ENCODE measurements at places on chromosomes 12 and 14.

DNA sequence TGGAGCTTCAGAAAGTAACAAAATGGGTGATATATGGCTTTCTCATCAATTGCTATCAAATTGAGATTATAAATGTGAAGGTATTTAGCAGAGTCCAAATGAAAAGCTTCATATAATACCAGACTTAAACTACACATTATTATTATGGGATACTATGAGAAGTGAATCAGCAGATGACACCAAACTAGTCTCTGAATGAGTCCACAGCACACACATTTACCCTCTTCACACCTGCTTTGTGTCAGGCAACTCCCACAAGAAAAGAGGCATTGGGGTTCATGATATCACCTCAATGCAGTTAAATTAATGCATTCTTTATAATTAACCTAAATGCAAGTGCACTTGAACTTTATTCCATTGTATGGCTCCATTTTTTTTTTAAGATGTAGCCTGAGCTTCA lies 330.5 kb downstream of the BCL11B start:
- no peak for DNase-seq

DNA sequence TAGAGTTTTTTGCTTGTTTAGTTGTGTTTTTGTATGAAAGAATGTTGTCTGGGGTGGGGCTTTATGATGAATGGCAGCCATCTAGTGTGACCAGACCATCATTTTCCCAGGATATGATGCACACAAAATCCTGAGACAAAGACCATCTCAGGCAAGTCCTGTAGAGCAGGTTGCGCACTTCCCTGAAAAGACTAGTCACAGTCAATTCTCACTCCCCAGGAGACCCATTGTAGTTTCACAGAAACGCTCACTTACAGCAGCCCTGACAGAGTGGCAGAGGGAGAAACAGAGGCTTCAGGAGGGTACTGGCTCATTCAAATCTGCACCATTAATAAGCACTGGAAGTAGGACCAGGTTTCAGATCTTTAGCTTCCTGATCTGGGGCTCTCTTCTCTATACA lies 183.2 kb downstream of the TMEM117 start:
- no peak for DNase-seq

DNA sequence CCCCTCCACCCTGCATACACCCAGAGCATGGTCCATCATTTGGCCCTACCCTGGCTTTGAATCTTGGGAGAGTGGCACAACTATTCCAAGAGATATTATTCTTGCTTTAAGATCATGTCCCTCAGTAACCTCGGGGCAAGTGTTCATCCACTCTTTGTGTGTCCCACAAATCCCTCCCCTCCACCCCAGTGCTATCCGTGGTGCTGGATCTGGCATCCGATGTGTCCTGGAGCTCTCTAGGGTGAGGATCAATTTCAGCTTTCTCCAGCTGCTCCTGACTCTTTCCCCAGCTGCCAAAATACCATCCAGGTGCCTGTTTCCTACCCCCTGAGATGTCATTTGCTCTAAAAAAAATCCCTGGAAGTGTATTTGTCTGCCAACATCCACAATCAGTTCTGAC lies 64.8 kb upstream of the CMKLR1 start:
- no peak for DNase-seq

DNA sequence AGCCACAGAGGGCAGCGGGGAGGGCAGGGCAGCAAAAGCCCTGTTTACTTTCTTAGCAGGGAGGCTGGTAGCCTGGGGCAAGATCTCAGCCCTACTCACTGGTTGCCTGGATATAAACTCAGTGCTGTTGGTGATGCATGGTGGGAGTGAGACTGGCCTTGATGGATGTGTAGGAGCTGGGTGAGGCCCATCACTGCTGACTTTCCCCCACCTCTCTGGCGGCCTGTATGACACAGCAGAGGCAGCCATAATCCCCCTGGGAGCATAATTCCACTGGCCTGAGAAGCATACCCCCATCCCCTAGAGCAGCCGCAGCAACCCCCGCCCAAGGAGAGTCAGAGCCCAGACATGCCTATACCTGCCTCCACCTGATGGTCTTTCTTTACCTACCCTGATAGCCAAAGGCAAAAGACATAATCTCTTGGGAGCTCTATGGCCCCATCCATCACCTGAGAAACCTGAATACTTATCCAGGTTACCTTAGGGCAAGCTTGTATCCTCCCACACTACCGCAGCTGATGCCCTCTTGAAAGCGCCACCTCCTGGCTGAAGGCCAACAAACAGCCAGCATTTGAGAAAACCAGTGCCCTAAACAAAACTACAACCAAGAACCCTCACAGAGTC lies 59.3 kb downstream of the DNAI7 start:
- DNase-seq = no peak

DNA sequence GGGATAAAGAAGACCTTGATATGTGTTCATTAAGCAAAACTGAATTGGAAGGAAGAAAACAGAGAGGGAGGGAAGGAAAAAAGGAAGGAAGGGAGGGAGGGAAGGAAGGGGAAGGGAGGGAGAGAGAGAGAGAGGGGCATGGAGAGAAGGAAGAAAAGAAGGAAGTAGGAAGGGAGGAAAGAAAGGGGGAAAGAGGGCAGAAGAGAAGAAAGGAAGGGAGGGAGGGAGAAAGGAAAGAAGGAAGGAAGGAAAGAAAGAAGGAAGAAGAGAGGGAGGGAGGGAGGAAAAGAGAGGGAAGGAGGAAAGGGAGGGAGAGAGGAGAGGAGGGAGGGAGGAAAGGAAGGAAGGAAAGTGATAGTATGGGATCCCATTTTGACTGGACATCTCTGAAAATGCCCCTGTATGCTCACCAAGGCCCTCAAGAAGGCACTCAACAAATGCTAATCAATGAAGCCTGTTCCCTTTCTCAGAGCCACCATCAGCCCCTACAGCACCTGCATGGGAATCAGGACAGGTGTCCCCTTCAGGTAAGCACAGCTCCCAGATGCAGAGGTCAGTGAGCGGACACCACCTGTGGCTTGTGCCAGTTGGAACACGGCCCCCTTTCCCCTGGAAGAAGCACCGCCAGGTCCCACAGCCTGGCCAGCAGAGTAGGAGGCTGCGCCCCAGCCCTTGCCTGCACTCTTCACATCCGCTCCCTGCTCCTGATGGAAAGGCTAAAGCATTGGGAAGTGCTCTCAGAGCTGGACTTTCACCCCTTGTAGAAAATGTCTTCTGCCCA lies 161.4 kb upstream of the DIO3 start:
- DNase-seq = no peak

DNA sequence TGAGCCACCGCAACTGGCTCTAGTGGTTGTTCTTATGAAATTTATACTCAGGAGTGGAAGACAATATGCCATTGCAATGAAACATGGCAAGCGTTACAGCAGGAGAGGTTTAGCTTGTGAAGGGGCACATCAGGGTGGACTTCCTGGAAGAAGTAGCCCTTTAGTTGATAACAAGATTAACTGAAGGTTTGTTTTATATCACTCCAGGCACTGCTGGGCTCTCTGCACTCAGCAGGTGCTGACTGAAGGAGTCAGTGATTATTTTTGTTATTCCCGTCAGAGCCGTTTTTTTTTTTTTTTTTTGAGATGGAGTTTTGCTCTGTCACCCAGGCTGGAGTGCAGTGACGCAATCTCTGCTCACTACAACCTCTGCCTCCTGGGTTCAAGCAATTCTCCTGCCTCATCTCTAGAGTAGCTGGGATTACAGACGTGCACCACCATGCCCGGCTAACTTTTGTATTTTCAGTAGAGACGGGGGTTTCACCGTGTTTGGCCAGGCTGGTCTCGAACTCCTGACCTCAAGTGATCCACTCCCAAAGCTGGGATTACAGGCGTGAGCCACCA lies 17.6 kb upstream of the GPR68 start:
- DNase-seq = no peak

DNA sequence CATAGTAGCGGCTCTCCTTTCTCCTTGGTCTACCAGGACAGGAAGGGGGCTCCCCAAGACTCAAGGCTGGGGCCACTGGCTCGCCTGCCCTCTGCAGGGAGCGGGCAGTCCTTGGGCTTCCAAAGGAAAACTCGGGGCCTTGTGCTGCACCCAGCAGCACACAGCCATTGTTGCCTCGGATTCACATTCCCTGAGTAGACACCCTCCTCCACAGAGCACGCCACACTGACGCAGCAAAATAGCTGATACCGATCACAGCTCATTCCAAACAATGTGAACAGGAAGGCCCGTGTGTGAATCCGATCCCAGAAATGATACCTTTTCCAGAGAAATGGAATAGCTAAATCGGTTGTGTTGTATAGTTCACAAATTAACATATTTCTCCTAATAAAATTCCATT lies 65.1 kb upstream of the DYNC1H1 start:
- DNase-seq = no peak

DNA sequence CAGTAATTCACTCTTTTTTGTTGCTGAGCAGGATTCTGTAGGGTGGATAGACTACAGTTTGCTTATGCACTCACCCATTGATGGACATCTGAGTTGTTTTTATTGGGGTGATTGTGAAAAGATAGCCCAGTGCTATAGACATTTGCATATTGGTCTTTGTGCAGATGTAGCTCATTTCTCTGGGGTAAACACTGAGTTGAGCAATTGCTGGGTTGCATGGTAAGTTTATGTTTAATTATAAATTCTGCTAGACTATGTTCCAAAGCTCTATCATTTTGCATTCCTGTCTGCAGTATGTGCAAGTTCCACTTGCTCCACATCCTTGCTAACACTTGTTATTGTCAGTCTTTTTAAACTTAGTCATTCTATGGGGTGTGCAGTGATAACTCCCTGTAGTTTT lies 65.4 kb upstream of the RFLNA start:
- DNase-seq = no peak

- no peak for DNase-seq
Measured at GRCh38 chr12:92226071-92226661, 80.5 kb upstream of the BTG1 start.

GRCh38 chr12:86122846-86123468 lies 133.2 kb downstream of the MGAT4C start:
- no peak for DNase-seq

DNA sequence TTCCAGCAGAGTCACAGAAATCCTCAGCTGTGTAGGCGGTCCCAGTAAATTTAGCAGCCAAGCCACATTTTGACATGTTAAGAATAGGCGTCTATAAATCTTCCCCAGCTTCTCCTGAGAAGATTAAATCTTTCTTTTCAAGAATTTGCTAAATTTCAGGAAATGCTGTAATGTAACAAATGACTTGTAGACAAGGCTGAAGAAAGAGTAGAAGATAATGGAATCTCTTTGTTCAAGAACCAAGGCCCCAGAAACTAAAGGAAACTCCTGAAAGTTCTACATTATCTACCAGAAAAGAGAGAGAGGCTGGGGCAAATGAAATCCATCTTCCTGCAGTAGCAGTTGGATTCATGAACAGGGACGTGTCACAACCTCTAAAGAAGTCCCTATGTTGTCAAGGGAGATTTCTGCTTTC lies 760.3 kb downstream of the NOVA1 start:
- DNase-seq = no peak

DNA sequence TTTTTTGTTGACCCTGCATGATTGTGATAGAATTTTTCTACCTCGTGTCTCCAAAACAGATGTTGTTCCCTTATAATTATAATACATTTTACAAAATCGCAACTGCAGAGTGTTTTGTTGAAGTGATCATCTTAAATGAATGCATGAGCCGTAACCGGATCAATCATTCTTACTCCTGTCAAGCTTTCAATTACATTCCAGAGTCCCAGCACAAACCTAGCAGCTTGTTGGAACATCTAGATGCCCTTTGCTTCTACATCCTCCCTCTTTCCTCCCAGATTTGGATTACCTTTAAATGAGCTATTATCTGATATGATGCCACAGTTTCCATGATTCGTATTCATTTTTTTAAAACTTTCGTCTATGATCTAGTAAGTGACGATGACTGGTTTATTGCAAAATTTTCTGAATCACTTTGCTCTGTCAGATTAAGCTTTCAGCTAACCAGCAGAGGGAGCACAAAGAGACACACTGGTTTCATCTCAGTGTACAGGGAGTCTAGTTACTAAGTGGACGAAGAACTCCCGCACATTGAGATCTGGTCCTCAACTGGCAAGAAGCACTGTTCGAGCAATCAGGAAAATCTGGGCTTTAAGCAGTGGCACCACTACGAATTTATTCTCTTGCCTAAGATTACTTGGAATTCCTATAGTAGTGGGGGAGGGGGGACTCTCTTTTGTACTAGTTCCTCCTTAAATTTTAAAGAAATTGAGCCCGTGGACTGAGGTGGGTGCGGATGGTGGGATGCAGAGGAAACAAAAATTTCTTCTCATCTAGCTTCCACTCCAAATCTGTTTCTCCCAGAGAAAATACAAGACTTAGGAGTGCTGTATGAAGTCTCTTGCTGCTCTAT lies 40.9 kb downstream of the TSHR start:
- no peak for DNase-seq

DNA sequence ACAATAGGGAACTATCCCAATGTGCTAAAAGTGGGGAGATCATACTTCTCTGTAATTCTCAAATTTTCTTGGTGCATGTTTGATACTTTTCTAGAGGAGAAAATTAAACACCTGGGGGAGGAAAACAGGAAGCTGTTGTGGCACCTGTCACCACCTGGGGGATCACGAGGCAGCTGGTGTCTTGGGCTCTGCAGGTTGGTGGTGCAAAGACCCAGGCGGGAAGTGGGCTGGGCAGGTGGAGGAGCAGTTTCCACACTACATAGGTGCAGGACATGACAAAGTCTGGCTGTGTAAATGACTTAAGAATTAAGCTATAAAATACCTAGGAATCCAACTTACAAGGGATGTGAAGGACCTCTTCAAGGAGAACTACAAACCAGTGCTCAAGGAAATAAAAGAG lies 23.2 kb downstream of the PEX5 start:
- DNase-seq = no peak

GRCh38 chr12:88393017-88393767 lies 187.1 kb downstream of the KITLG start:
- DNase-seq = no peak

DNA sequence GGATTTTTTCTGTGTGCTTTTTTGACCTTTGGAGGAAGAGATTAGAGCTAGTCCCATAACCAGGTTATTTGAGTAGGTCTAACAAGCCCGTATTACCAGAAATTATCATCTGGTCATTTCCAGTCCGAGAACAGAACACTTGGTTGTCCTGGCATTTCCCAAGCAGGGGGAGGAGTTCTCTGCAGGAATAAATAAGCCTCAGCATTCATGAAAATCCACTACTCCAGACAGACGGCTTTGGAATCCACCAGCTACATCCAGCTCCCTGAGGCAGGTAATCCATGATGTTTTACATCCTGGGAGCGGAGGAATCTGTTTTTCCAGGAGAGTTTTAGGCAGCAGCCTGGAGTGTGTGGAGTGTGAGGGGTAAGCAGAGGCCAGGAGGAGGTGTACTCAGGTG lies at the start of gene SERPINA3:
Gene SERPINA3, plus strand, starts transcription at position 218 of the 400 bp plus-strand sequence. CDS start 2,051 bp downstream, outside the sequence.
- DNase-seq = no peak

- DNase-seq = no peak
Measured at GRCh38 chr12:29187756-29188155, 38.7 kb downstream of the FAR2 start.

DNA sequence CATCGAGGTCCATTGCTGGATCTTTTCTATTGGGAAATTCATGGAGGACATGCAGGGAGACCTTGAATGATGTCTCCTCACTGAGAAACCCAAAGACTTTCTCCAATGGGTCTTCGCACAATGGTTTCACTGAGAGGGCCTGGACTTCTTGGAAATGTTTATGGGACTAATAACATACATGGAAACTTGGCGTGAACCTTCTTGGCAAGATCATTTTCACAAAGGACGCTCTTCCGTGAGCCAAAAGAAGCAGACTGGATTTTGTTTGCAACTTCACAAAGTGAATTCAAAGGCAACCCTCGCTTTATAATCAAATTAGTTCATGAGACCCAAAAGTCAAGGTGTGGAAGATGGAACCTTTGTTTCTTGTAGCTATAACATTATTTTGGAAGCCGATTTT lies 154.4 kb downstream of the TMEM132C start:
- DNase-seq = no peak

GRCh38 chr12:131947482-131948027 lies 2.2 kb upstream of the EP400 start:
- DNase-seq = no peak
